ENCODE measurements at places on chromosomes 3 and 15.
A peak's percentile ranks its signal among the peaks of the same experiment; 100 is the strongest.

- peak; percentile 66 for DNase-seq
Observed at GRCh38 chr3:28972921-28973320, 307.9 kb upstream of the RBMS3 start.

DNA sequence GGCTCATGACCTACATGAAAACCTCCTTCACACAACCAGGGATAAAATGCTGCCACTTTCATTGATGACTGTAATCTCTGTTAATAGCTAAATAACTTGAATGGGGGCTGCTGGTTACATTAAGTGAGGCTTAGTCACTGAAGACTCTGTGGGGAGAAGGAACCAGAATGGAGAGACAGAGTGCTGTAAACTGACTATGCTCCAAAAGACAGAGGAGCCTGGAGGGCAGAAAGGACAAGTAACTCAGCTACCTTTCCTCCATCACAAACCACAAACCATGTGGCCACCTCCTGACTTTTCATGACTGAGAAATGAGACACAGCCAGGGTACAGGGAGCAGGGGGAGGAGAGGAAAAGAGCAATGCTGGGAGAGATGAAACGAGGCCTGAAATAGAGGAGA, 97.1 kb upstream of the TRIM42 start:
- DNase-seq = no peak

GRCh38 chr3:129439226-129439816, 427 bp downstream of the MBD4 start:
- DNase-seq = peak; percentile 18

GRCh38 chr3:153043729-153044328, 118.2 kb upstream of the RAP2B start:
- peak; percentile 55 for DNase-seq

GRCh38 chr3:100245136-100245535, 15.7 kb upstream of the TBC1D23 start:
- no peak for DNase-seq

- DNase-seq = no peak
Observed at GRCh38 chr3:193777524-193777923, 184.5 kb downstream of the OPA1 start.

DNA sequence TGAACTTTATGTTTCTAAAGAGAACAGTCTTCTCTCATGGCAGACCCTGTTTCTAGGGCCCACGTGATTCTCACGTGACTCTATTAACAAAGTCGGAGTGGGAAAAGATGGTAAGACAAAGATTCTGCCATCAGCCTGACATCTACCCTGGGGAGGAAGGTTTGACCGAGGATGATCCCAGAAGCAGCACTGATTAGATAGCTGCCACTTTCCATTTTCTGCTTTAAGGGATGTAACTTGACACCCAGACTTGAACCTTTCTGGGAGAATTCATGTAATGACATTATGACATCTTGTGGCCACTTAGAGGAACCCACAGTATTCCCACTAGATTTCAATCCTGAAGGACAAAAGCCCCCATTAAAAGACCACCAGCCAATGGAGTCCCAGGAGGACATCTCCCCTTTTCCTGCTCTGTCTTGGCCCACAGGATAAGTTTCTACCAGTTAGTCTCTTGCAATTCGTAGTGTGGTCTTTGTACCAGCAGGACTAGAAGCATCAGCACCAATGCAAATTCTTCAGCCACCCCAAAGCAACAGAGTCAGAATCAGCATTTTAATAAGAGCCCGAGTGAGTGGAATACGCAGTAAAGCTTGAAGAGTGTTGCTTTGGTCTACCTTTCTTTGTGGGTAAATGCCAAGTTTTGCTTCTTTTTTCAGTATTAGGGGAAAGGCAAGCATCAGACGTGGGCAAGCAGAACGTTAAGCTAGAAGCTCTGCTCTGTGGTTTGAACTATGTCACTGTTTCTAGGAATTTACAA, 480.5 kb upstream of the PROK2 start:
- peak; percentile 57 for DNase-seq

DNA sequence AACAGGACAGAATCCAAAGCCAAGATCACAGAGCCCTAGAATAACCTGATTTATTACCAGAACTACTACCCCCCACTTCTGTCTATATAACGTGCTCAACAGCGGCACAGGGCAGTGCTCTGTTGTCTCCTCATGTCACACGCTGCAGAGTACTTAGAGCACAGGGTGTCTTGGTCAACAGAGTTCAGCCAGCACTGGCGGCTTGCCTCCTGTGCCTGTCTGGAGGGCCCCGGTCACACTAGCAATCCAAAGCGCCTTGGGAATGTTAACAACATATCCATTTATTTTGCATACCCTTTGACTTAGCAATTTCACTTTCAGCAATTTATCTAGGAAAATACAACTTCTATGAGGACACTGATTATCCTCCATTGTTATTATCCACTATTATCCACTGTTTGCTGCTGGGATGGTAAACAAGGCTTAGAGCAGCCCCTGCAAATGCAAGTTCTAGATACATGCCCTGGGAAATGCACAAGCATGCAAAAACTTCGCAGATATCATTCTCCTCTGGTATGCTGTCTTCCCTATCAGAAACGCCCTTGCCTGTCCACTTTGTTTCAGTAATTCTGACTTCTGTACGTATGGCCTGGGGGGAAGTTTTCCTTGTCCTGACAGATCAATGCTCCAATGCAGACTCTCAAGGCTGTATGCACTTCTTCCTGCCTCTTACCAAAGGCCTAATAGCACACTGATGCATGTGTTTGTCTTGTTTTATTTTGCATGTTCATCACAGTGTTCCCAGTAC, 86.2 kb upstream of the OCA2 start:
- no peak for DNase-seq

- no peak for DNase-seq
Observed at GRCh38 chr3:94082391-94082937, 19.6 kb downstream of the NSUN3 start.

GRCh38 chr15:91555312-91555711, 298.2 kb upstream of the SLCO3A1 start:
- no peak for DNase-seq

- no peak for DNase-seq
Observed at GRCh38 chr15:26773067-26773877, 406 bp upstream of the GABRB3 start.

GRCh38 chr15:29711531-29711930, 110.7 kb downstream of the TJP1 start:
- DNase-seq = no peak

DNA sequence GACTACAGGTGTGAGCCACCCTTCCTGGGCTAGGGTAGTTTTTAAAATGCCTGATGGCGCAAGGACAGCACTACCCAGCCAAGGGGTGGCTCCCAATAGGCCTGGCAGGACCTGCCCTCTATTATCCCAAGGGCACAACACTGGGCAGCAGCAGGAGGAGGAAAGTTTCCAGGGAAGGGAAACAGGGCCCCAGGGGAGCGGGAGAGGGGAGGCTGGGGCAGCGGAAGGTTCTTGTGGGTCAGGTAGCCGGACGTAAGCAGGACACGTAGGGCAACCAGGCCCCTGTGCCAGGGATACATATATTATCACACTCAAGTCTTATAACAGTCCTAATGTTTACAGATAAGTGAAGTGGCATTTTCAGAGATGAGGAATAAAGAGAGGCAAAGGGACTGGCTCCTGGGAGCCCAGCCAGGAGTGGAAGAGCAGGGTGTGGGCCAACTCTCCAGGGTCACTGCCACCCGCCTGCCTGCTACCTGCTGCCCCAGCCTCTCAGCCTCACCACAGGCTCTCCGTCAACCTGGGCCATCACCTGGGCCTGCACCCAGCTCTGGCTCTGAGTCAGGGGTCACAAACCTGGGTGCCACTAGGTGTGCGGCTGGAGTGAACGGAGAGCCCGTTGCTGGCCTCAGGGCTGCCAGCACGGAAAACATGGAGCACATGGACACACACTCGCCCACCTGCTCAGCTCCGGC, 73.2 kb upstream of the SNRPA1 start:
- DNase-seq = no peak

DNA sequence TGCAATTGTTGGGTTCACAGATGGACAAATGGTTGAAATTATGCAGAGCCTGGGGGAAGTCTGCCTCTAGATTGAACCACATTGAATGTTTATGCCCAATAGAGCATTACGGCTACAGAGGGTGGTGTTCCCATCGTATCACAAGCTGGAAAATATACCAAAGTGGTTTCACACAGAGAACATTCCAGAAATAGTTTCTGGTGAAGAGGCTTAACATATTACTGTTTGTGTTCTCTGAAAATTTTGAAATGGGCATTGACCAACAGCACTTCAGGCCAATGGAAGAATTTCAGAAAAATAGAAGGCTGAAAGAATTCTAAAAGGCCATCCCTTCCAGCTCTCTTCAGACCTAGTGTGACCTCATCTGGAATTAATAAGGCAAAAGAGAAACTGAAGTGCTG, 203.9 kb downstream of the NEK10 start:
- DNase-seq = peak; percentile 73

Measured in HCEC 1CT (cell line).